NCI-H2081 (cell line): ENCODE measurements at places on chromosomes 4 and X.

DNA sequence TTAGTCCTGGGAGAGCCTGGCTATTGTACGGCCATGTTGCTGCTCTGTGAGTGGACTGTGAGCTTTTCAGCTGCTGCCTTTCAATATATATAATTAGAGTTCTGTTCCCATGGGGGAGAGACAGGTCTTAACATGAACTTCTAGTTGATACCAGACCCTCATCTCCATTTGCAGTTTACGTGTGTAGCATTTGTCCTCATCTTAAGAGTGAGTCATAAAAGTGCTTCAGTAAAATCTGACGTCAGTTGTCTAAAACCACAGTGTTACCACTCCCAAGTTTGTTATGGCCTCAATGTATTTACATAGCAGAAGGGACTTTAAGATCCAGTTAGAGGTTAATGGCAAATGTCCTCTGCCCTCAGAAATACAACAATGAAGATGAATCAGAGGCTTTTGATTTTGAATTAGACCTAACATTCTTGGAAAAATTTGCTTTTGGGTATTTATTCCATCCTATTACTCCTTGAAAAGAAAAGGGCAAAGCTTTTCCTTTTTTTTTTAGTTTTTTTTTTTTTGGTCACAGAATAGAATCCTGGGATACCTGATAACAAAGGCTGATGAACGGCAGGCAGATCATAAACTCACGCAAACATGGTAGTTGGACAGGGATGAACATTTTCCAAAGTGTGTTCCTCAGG lies 38.6 kb downstream of the PHOX2B start:
- no peak for DNase-seq

DNA sequence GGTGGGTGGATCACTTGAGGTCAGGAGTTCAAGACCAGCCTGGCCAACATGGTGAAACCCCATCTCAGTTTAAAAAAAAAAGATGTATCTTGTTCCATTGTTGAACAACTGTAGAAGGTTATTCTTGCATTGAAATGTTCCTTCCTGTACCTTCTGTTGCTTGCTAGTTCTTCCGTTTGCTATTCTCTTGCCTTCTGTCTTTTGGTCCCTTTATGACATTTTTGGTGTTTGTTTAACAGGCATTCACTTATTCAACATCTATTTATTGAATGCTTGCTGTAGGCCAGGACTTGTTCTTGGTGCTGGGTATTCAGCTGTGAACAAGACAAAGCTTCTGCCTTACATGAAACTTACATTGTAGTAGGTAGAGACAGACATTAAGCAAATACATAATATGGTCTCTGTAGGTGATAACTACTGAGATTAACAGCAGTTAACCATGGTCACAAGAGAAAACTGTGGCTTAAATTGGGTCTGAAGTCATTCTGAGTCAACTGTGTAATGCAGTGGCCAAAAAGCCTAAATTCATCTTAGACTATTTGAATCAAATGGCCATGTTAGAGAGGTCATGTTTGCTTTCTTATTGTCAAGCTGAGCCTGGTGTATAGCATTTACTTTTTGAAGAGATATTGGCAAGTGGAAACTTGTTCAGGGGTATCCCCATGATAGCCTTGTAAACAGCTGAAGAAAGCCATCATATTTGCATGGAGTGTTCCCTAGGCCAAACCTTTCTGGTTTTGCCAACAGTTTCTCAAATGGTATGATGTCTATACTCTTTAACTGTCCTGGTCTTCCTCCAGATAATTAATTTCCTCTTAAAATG lies 35.6 kb downstream of the GAB1 start:
- DNase-seq: no peak

DNA sequence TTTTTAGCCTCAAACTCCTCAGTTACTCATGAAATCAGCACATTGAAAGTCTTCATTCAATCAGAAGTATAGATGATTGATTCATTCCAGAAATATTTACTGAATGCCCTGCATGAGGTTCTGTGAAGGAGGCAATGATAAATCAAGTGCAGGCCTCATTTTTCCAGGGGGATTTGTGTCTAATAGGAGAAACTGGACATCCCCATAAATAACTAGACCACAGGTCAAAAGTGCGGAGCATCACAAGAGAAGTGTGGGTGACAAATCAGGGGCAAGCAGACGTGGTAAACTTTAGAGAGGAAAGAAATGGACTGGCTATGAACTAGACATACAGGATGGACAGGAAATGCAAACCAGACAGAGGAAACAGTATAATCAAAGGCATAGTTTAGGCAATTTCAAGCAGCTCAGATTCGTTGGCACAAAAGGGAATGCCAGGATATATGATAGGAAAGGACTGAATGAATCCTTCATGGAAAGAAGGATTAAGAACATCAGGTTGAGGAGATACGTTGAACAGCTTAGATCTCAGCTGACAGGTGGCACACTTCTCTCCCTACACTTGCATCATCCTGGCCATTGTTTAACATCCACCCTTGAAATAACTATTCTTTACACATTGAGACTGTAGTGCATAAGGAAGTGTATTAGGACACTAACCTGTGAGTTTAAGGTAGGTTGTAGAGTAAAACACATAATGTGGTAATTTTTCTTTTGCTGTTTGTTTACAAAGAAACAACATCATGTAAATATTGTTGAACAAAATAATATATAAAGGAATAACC lies 69.6 kb upstream of the RASGEF1B start:
- DNase-seq: no peak

DNA sequence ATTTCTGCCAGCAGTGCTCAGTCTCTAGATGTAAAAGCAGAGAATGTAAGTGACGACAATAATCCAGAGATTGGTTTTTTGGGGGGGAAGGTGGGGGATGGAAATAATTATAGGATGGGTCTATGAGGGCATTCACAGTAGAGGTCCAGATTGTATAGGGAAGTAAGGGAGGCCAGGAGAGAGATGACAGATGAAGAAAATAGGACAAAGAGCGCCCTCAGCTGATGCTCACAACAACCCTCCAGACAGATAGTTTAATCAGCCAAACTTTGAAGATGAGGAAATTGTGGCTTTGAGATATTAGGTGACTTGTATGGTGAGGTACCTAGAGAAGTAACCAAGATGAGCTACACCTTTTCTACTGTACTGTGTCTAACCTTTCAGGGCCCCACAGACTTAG lies 137.9 kb downstream of the MAGEB17 start:
- DNase-seq: no peak
